ENCODE measurements at places on chromosomes 12 and 14.
A peak's percentile ranks its signal among the peaks of the same experiment; 100 is the strongest.

DNA sequence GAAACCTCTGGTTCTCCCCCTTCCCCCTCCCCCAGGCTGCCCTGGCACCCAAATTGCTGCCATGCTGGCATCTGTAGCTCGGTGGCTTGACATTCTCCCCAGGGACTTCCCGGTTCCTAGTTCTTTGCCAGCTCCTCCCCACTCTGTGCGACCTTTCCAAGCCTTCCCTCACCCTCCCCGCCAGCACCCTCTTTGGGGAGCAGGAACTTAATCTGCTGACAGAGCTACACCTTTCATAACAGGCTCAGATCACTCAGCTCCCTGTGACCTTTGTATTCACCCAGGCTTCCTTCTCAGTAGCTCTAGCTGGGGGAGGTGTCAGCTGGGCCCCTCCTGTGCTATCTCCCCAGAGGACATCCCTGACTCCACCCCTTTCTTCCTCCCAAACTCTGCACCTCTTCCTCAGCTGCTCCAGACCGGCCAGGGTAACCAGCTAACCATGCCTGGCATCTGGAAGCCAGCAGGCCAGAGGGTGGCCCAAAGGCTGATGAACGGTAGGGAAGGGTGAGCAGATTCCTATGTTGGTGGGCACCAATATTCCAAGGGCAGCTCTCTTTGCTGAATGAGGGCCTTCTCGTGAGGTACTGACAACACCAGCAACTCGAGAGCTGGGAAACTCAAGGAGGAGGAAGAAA is 1.8 kb upstream of the COX14 start:
- DNase-seq: no peak

DNA sequence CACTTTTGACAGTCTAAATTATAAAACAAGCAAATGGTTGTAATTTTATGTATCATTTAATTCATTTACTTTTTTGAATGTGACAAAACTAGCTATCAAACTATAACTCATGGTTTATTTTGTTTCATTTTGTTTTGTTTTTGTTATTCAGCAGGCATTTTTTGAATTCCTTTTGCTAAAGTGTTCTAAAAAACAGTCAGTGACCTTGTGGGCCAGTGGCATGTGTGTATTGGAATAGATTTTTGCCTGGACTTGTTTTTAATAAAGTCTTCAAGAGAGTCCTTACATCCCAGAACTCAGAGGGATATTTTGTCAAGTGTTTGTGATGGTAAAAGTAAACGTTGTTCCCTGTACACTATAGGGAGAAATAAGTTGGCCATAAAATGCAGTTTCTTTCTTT is 369.7 kb upstream of the SYT1 start:
- DNase-seq: no peak

DNA sequence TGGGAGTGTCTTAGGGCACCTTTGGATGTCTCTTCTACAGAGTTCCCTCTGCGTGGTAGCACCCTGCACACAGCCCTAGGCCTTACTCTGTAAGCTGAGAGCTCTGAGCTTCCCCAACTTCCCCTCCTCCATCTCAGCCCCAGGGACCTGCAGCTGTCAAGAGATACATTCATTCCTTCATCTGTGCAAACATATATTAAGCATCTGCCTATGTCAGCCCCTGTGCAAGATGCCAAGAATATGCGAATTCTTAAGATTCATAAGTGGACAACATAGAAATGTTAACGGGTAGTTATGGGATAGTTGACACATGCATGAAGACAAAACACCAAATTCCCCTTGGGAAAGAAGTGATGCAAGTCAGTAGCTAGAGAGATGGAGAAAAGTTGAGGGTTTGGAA is 190.8 kb downstream of the SLC41A2 start:
- DNase-seq: no peak

GRCh38 chr12:49728446-49728845 is 12.9 kb upstream of the TMBIM6 start:
- no peak for DNase-seq

- DNase-seq: no peak
Observed at GRCh38 chr12:943051-943450, 6.4 kb downstream of the RAD52 start.

GRCh38 chr14:54929556-54929955 is 26.9 kb upstream of the GCH1 start:
- DNase-seq: no peak

DNA sequence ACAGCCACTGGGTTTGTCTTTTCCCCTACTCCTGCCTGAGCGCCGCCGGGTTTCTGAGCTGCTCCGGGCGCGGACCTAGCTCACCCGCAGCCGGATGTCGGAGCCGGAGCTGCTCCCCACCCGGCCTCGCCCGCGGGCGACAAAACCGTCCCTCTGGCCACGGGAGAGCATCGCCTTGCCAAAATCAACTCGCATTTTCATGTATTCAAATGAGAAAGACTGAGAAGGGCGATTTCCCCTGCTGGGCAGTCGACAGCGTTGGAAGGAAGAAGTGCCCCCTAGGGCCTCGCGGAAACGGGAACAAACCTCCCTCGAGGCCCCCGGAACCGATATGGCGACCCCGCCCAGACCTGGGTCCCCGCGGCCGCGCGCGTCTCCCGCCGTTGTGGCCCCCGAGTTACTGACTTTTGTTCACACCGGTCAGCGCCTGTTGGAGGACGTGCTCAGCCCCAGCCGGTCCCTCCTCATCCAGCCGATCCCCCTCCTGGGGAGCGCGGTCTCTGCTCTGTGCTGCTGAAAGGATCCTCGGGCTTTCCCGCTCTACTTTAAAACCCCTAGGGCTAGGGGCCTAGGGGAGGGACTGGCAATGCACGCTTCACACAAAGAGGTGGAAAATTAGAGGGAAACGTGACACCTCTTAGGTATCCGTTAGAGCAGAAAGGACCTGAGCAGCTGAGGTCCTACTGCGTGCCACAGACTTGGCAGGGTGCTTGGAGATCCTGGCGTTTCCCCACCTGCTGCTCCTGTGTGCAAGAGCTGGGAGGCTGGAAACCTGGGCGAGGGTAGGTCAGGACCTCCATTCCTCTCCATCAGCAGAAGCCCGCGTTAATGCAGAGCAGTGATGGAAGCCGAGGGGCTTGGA is 4.3 kb downstream of the TTC6 start:
- no peak for DNase-seq

- no peak for DNase-seq
Observed at GRCh38 chr12:11763760-11764520, 114.5 kb downstream of the ETV6 start.

DNA sequence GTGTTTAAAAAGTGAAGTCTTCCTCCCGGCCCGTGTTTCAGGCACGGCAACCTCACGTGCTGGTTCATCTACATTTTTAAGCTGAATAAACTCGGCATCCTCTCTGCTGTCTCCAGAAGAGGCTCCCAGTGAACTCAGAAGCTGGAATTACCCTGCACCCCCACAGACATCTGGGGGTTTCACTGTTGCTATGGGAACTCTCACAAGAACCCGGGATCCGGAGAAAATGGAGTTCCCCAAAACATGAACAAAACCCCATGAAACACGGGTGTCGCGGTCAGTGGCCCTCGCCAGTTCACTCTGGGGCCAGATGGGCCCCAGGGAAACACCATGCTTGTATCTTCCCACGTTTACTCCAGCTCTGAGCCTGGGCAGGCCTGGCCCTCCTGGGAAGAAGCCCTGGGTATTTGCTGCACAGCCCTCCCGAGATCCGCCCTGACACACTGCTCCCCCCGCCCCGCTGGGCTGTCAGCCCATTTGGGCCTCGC is 143.7 kb downstream of the PIWIL1 start:
- no peak for DNase-seq

DNA sequence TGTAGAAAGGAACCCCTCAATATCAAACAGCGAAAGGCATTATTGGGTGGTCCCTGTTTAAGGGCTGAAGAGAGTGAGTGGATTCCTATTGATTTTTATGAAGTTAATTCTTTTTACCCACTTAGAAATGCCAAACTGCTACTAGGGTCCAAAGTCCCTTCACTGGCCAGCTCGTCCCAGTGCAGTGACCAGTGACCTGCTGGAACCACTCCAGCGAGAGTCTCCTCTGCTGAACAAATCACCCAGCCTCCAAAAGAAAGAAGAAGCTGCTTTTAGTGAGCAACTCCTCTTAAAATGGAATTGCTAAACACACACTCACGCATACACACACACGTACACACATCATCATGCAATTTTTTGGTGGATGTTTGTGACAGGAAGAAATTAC is 198.2 kb upstream of the PLEKHG7 start:
- DNase-seq: no peak

GRCh38 chr12:12266389-12266872 is 413 bp downstream of the LRP6 start:
- no peak for DNase-seq

GRCh38 chr14:79278798-79279644 is 932.3 kb downstream of the DIO2 start:
- peak; percentile 91 for DNase-seq

DNA sequence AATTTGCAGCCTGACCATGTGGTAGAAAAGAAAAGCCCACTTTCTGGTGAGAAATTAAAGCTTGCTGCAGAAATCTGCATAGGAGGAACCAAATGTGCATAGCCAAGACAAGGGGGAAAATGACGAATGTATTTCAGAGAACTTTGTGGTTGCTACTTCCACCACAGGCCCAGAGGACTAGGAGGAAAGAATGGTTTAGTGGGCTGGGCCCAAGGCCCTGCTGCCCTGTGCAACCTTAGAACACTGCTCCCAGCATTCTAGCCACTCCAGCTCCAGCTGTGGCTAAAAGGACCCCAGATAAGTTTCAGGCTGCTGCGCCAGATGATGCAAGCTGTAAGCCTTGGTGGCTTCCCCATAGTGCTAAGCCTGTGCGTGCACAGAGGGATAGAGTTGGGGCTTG is 764.3 kb downstream of the SLC6A15 start:
- no peak for DNase-seq

DNA sequence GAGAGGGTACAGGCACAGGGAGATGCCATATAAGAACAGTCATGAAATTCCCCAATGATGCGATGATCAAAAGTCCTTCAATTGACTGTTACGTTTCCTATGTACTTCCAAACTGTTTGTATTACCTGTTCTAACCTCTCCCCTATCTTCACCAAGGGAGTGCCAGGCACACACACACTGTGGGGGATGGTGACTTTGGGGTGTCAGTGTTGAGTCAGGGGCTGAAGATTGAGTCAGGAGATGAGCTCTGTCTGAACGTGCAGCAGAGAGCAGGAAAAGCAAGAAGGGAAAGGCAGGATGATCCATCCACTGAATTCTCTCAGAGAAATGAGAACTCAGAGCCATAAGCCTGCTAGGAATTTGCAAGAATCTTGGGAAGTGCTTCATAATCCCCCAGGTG is 153.4 kb downstream of the EFCAB11 start:
- no peak for DNase-seq

- peak; percentile 65 for DNase-seq
Observed at GRCh38 chr14:87131879-87132278, 861.1 kb downstream of the GALC start.

DNA sequence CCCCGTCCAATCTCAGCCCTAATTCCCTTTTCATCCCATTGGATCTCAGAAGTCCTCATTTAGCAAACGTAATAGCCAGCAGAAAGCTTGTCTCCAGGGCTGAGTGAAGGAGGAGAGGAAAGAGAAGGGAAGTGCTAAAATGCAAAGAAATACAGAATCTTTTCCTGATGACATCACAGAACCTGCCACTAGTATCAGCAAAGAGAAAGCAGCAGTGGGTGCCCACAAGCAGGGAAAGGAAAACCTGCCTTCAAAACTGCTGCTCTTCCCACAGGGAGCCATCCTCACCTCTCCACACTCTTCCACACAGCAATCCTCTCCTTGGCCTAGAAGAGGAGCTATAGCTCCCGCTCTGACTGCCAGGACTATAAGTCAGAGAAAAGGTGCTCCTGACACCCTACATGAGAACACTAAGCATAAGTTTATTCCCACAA is 11.3 kb downstream of the MED13L start:
- DNase-seq: no peak

DNA sequence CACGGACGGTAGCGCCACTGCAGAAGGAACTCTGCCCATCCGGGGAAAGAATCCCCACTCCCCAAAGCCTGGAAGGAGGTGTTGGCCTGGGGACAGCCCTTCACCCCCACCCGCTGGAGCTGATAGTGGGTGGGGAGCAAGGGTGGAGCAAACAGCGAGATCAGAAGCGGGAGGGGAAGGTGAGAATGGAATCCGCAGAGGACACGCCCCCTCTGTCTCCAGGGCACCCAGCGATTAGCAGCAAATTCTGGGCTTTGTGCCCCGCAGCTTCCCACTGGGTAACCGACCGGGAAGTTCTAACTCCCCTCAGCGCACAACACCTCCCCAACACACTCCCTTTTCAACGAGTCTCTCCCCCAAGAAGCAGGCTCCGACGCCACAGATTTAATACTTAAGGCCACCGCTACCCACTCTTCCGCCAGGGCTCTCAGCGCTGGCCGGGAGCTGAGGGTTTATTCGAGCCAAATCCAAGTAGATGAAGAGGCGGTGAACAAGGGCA is 1.4 kb downstream of the SLC25A29 start:
- DNase-seq: no peak

GRCh38 chr12:22334410-22335100 is at the start of gene ST8SIA1:
ST8SIA1 (minus strand) TSS chr12:22334707; CDS start chr12:22334232, 475 bp downstream.
- no peak for DNase-seq
